Smooth muscle cell of the pulmonary artery (primary cell): ENCODE measurements at places on chromosomes 16 and 17. TPM values are rescaled to one million over a fixed set of nuclear protein-coding genes. Genes with fewer than 3 reads are reported as not detected.

Gene ITGA2B
- 0.30 and 0.46 TPM in 2 replicates for total RNA-seq

Gene TOP3A
- total RNA-seq = 19.7 and 24.7 TPM in 2 replicates

Gene ARL5C
- not detected in 2 replicates for total RNA-seq

Gene SOX8
- total RNA-seq = 0.26 and 0.72 TPM in 2 replicates

Gene LITAFD
- not detected in 2 replicates for total RNA-seq

Gene HOXB5
- total RNA-seq = 0.20 and 0.50 TPM in 2 replicates

Gene FKBP10
- total RNA-seq = 1,081 and 1,383 TPM in 2 replicates

Gene KRTAP4-1
- not detected in 2 replicates for total RNA-seq

Gene JMJD6
- 22.4 and 23.0 TPM in 2 replicates for total RNA-seq

Gene CACNB1
- 8.0 and 8.1 TPM in 2 replicates for total RNA-seq

Gene RHOT2
- 29.1 and 39.2 TPM in 2 replicates for total RNA-seq

Gene GSG1L
- total RNA-seq = not detected in 2 replicates

Gene CDK5R1
- total RNA-seq = 0.78 and 1.2 TPM in 2 replicates

Gene UBTF
- total RNA-seq = 37.5 and 41.2 TPM in 2 replicates

Gene ANKFN1
- total RNA-seq = 0.03 and 0.20 TPM in 2 replicates
